ENCODE measurements at places on chromosomes 7 and 10.
A peak's percentile ranks its signal among the peaks of the same experiment; 100 is the strongest.

GRCh38 chr7:77439572-77439971 lies 23.4 kb upstream of the GSAP start:
- peak; percentile 78 for DNase-seq

GRCh38 chr7:123819001-123819400 lies 26.0 kb upstream of the HYAL4 start:
- peak; percentile 1 for DNase-seq

DNA sequence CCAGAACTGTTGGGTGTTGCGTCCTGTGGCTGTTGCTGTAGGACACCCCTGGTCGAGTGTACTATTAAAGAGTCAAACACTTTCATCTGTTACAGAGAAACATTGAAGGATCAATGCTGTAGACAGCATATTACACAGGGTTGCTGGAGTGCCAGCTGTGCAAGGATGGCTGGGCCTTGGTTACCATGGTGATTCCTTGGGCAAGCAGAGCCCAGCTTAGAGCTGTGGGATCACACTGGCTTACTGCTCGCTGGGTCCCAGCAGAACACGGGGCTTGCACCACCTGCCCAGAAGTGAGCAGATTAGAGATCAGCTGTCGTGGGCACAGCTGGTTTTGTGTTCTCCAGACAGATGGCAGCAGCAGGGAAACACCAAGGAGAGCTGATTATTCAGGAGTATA lies 76.0 kb downstream of the GPR141 start:
- DNase-seq: no peak

DNA sequence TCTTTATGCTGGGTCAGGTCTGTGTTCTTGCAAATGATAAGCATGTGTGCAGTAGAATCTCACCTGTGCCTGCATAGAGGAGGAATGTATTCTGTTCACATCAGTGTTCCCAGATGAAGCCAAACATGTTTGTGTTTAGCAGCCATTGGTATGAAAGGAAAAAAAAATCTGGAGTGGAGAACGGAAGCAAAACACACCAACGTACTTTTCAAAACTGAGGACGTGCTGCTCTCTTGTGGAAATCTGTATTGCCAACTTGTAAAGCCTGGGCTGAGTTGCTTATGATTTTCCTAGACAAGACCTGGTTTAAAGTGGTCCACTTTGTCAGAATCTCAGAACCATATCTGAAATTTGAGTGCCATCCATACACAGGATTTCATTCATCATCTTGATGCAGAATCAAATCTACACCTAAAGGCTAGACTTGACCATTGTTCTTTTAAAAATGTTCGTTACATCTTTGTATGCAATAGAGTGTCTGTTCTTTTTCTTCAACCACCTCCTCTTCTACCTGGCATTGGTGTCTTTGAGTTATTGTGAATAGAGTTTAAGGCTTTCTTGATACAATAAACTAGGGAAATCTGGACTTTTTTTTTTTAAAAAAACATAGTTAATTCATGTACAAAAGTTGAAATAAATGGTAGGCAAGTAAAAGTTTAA lies 367.7 kb downstream of the PHF14 start:
- peak; percentile 46 for DNase-seq

GRCh38 chr10:116984202-116984990 lies 20.6 kb downstream of the SHTN1 start:
- DNase-seq: no peak

DNA sequence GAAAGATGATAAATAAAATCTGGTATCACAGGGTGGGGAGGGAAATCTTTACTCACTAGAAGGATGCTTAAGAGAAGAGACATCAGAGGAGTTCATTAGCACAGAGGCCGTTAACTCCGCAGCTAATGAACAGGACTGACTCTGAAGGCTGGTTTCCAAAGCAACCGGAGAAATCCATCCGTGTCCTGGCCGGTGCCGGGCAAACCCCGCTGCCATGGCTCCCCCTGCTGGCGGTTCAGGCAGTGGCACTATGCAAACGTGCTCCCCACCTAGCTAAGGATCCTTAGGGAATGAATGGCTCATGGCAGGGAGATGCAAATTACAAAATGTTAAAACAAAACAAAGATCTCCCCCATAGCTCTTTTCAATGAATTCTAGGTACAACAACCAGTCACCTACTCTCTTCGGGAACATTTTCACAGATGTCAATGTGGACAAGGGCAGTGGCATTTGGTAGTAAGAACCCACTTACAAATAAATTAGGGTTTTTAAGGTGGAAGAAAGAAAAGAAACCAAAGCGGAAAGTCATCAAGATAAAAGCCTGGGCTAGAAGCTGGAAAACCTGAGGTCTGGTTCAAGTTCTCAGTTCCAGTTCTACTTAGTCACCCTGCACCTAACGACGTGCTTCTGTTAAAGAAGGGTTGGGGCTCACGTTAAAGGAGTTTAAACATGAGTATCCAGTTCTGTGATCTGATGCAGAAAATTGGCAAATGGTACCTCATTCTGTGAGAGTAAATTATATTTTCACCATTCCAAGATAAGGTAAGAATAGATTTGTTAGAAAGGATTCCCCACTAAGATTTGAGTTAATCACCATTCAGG lies 138.2 kb downstream of the SVIL start:
- DNase-seq: peak; percentile 52
